ENCODE measurements at places on chromosomes 7 and 10.

DNA sequence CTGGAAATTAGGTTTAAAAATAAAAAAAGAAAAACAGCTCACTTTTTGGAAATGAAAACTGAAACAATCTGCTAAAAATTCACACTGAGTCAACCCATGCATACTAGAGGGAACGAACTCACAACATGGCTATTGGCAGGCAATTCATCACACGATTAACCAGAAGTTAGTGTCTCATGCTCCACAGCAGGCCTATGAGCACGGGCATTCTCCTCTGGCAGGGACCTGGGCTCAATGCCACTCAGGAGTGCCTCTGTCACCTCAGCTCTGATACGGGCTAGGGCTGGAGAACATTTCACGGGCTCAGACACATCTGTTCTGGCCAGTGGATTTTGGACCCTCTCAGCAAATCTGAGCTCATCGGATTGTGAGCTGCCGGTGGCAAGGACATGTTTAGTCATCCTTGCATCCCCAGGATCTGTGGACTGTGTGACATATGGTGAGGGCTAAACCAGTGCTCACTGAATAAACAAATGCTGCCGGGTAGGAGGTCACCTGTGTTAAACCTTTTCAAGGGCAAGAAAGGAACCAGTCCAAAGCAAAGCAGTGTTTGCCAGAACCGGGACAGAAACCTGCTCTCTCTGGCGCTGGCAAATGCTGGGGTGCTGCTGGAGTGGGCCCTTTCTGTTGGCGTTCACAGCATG is 40.1 kb downstream of the POLR3A start:
- DNase-seq = no peak

GRCh38 chr10:79024296-79024695 is 44.5 kb upstream of the ZMIZ1 start:
- DNase-seq = no peak

- no peak for DNase-seq
Measured at GRCh38 chr10:85602713-85603112, 763.9 kb downstream of the GRID1 start.

GRCh38 chr10:42875798-42876341 is 93.3 kb downstream of the BMS1 start:
- no peak for DNase-seq

GRCh38 chr7:10789170-10789569 is 184.5 kb upstream of the PHF14 start:
- no peak for DNase-seq

DNA sequence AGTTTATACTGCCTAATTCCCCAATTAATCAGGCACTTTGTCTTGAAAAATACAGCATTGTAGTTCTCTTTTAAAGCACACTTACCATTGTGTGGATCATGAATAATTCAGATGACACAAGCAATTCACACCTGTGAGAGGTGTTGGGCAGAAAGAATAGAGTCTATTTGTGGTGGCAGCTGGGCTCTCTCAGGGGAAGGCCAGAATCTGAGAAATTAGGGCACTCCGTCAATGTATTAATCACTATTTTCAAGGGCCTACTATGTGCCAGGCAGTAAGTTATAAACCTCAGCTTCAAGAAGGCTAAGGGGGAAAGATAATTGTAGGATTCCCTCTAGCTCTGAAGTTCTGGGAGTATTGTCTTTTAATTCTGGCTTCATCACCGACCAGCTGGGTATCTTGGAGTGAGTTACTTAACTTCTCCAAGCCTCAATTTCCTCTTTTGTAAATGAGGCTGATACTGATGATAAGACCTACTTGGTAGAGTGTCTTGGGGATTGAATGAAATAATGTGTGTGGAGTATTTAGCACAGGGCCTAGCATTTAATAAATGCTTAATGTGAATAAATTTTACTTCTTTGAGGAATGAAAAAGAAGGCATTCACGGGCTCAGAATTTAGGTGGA is 2.5 kb downstream of the CHN2 start:
- DNase-seq = no peak

GRCh38 chr7:3304131-3304530 is 3.1 kb downstream of the SDK1 start:
- no peak for DNase-seq
